ENCODE measurements at places on chromosomes 12 and 14.

DNA sequence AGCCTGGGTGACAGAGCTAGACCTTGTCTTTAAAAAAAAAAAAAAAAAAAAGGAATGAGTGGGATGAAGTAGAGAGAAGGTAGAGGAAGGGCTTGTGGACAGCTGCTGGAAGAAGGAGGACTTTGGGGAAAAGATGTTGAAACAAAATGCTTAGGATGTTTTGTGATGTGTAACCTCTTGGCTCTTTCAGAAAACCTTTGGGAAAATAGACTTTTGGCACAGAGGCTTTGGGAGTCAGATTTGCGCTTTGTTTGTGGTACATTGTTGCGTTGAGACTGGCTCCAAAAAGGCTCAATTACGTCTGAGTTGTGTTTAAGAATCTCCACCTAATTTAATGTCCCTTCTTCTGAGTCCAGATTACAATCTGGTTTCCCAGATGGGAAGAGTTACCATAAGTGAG is 32.9 kb upstream of the SPTLC2 start:
- DNase-seq = no peak

- no peak for DNase-seq
These were observed 258.4 kb downstream of the PPFIA2 start for GRCh38 chr12:81500788-81501187.

- DNase-seq = no peak
These were observed 282.8 kb downstream of the PAWR start for GRCh38 chr12:79407671-79408622.

DNA sequence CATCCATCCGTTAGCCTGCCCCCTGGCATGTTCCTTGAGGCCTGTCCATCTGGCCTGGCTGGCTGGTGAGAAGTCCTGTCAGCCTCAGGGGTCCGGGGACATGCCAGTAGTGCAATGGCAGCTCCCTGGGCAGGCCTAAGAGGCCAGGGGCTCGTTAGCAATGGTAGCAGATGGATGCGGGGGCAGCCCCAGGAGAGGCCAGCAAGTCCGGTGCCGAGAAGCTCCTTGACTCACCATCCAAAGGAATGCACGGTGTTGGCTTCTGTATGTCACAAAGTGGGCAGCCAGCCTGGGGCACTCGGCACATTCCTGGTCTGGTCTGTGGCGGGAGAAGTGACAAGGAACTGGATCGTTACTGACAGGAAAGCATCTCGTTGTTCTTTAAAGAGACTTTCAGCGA is 319.9 kb downstream of the CACNA1C start:
- no peak for DNase-seq

DNA sequence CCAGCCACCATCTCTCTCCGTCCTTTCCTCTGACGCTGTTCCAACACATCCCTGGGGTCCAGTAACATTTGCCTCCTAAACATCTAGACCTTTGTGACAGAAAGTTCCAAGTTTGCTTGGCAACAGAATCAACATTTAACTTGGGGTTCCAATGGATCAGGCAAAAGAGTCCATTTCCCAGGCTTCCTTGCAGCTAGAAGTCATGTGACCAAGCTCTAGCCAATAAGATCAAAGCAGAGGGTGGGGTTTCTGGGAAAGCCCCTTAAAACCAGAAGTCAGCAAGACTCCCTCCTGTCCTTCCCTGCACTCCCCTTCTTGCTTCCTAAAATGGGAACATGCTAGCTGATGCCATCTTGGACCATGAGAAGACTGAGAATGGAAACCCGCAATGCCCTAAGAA is 14.7 kb downstream of the FOXN3 start:
- DNase-seq = no peak

DNA sequence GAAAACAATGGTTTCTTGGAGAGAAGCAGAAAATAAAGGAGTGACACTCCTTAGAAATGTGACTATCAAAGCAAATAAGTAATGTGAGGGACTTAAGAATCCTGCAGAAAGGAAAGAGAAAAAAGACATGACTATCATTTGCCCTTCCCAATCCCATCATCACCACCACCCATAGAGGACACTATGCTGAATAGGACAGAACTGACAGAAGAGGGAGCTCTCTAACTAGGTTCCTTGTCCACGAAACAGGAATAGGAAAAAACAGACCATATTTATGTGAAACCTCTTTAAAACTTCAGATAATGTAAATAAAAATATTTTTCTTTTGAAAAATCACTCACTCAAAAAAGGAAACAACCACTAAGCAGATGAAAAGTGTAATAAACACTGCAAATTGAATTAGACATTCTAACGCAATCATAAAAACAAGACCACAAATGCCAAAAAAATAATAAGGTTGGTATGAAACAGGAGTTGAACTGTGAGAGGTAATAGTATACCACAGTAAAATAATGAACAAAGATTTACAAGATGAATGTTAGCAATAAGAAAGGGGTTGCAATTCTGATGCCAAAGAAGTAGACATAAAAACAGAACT is 24.1 kb downstream of the KLRD1 start:
- DNase-seq = peak; percentile 9

- no peak for DNase-seq
These were observed 16.9 kb downstream of the LTBP2 start for GRCh38 chr14:74595006-74595735.

DNA sequence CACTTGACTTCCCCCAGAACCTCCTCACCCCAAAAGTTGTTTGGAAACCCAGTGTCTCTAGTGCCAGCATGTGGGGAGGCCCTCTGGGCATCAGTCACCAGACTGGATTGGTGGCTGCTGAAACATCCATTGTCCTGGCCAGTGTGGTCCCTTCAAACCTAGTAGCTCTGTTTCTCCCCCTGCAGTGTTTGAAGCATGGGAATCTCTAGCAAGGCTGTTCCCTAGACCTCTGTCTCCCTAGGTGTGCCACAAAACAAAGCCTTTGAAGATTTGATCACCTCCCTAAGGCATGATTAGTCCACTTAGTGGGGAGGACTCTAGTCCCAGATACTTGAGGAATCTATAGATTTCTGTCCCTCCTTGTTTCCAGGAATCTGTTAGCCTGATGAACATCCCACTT is 60.3 kb downstream of the ARF6 start:
- no peak for DNase-seq

DNA sequence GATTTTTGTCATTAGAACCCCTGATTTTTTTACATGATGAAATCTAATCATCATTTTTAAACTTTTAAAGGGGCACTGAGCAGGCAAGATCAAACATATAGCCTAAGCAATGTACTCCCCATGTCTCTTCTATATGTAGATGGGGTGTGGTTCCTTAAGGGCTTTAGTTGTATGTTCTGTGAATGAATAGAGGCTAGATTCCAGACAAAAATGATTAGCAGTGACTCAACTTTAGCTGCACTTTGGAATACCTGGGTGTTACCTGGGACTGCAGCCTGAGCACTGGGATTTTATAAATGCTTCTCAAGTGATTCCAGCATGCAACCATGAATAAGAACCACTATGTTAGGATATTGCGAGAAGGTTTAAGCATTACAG is 256.7 kb upstream of the PLEKHG7 start:
- no peak for DNase-seq

DNA sequence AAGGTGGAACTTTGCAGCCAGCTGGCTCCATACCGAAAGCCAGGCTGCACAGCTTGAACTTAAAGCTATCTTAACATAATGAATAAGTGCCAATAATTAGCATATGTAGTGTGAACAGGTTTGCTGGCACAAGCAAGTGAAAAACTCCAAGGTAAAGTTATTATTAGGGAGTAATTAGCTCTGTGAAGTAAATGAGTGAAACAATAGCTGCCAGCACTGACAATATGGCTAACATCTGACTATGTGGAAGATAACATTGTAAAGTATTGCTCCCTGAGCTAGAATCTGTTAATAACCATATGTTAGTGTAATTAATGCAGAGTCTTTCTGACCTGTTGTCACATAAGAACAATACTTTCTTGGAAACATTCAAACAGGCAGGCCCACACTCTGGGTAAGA is 246.4 kb downstream of the SOX5 start:
- DNase-seq = no peak

GRCh38 chr14:69586404-69586803 is 11.7 kb upstream of the CCDC177 start:
- DNase-seq = no peak

- DNase-seq = no peak
These were observed 4.0 kb downstream of the MYL2 start for GRCh38 chr12:110916295-110916875.

Measured in central memory CD4-positive, alpha-beta T cell (primary cell).